ENCODE measurements at places on chromosomes 1 and 21.

GRCh38 chr1:44225761-44226160, 12.5 kb downstream of the DMAP1 start:
- DNase-seq, result no peak

GRCh38 chr21:29130270-29130969, at the start of gene MAP3K7CL:
MAP3K7CL (plus strand) TSS chr21:29130644; CDS start chr21:29133345, 2,701 bp downstream.
- DNase-seq, result no peak

DNA sequence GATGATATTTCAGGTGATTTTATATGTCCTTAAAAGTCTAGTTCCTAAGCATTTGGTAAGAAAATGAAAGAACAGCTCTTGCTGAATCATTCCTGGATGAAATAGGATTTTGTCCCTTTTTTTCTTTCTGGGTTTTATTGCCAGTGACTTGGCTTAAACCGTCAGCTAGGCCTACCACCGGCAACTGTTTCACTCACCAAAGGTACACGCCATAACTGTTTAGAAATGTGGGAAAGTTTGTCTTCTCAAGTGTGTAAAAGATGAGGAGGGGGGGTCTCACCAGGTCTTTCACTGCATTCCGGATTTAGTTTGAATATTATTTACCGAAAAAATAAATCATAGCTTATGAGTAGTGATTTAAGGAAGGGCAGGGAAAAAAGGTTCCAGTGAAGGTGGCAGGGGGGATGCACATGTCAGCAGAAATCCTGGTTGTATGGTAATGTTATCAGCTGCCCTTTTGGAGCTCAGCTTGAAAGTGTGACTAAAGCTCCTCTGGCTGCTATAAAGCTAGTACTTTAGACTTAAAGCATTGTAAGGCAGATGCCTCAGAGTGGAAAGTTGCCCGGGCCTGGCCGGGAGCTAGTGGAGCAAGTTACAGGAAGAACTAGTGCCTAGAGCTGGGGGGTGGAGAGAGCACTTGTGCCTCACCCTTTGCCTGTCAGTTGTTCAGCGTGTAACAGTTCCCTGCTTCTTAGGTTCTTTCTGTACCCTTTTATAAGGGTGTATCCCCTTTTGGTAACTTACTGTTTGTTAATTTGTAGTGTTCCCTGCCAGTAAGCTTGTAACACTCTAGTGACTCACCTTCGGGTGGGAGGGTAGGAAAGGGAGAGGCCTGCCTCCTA, 3.1 kb downstream of the ATP1A1 start:
- DNase-seq, result no peak

GRCh38 chr1:194833111-194833510, 1646.7 kb upstream of the B3GALT2 start:
- no peak for DNase-seq

- no peak for DNase-seq
These were observed 24.4 kb downstream of the MCOLN2 start for GRCh38 chr1:84972377-84972987.

- no peak for DNase-seq
These were observed 85.9 kb downstream of the PTPRU start for GRCh38 chr1:29322147-29322694.

GRCh38 chr1:14614341-14614740, 15.9 kb downstream of the KAZN start:
- DNase-seq, result no peak

DNA sequence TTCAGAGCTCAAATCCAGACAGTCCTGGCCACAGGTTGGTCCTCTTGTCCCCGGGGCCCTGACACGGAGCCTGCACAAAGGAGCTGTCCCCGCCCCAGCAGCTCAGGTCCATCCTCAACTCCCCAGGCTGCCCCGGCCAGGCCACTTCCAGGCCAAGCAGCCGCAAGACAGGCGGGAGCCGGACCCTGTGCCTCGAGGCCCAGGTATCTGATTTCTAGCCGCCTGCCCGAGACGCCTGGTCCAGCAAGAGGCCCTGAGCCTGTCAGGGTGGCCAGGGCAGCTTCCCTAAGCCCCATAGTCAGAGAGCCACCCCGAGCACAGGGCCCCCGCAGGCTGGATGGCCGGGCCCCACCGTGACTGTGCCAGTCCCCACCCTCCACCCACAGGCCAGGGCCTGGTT, 165.3 kb downstream of the PRDM16 start:
- no peak for DNase-seq

DNA sequence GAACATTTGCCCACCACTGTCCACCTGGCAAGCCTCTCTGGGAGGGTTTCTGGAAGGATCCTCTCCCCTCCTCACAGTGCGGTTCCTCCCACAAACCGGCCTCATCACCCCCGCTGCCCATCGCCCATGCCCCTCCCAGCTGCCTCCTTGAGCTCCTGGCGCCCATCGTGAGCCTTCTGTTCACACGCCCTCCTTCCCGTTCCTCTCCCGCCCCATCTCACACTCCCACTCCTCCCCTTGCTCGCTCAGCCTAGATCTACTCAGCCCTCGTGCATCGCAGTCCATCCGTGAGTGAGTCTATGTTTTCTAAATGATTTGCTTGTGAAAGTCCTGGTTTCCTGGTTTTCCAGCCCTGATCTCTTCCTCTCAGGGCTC, 119.1 kb upstream of the C1orf174 start:
- no peak for DNase-seq

DNA sequence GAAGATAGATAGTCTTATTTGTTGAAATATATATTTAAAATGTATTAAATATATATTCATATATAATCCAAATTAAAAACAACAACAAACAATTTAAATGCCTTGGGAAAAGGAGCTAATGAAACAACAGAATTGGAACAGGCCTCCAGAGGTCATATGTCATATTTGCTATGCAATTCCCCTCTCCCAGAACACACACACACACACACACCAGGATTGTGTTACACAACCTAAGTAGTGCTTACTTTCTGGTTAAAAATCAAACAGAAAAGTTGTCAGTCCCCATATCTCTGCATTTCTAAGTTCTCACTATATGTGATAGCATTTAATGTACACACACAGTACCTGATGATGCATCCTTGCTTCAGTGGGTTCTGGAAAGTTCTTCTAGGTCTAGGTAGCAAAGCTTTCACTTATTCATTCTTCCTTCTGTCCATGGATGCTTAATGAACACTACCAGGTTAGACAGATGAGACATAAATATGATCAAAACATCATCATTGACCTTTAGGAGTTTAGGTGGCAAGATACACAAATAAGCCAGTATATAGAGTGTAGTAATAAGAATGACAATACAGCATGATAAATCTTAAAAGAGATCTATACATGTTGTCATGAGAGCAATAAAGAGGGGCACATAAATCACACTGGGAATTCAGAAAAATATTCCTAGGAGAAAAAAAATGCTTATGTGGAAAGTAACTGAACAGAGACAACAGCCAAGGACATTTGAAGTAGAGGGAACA, 662.8 kb downstream of the PTPRC start:
- no peak for DNase-seq

DNA sequence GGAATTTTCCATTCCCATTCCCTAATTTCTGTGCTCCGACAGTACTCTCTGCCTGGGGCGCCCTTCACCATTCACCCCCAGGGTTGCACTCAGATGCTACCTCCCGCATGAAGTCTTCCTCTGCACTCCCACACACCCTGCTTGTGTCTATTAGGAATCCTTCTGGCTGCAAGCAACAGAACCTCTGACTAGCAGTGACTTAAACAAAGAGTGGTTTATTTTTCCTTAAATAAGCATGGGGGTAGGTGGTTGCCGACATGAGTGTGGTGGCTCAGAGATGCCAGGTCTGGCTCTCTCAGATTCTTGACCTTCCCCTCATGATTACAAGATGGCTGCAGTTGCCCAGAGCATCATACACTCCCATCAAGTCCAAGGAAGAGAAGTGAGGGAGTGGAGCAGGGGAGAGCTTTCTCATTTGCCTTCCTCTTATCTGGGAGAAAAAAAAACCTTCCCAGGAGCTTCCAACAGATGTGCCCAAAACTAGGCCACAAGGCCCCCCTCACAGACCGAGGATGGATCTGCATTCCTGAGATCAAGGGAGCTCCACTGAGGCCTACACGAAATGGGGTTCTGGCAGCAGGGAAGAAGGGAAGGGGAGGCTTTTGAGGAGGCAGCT, 49.6 kb upstream of the LBR start:
- no peak for DNase-seq

DNA sequence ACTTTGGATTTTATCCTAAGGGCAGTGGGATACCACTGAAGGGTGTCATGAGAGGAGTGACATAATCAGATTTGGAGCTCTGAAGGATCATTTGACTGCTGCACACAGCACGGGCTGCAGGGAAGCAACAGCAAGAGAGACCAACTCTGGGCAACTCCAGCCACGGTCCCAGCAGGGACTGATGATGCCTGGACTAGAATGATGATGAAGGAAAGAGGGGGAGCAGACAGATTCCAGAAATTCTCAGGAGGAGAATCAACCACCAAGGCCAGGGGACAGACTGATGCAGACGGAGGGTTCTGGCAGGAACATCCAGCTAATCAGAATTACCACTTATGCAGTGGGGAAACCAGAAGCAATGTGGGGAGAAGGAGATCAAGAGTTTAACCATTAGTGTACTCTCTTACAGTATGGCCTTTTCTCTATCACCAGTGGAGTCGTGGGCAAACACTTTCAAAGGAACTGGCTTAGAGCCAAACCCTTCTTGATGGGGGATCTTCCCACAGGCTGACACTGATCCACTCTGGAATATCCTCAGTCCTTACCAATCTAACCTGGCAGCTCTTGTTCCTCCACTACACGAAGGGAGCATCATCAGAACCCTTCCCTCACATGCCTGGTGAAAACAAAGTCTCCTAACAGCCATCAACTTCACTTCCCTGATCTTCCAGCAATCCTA, 3.3 kb downstream of the URB1 start:
- no peak for DNase-seq

DNA sequence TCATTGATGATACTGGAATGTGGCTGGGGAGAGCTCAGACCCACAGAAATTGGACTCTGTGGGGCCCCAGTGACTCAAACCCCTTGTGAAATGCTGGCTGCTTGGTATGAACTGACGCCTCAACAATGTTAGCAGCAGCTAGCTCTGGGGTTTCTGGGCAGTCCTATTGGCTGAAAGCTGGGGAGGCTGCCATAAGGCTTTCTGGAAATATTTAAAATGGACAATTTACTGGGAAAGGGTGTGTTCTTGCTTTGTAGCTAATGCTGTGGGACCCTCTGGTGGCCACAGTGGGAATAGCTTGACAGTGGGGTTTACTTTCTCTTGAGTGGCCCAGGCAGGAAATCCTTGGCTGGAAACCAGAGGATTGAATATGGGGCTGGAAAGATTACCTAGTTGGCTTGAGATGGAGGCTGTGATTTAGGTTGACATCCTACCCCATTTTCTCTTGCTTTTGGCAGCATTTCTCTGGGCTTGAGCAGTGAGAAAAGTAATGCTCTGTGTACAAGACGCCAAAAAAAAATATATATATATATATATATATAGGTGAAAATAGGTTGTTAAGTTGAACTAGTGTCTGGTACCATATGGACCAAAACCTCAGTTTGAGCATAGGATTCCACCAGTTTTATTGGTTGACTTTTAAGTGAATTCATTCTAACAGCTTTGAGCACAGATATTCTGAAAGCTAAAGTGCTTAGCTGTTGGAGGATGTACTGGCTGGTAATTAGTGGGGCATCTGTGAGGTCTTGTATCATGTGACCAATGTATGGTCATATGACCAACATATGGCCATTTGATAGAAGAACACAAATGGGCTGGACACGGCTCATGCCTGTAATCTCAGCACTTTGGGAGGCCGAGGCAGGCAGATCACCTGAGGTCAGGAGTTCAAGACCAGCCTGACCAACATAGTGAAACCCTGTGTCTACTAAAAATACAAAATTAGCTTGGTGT, 8.2 kb upstream of the S100A10 start:
- peak; percentile 83 for DNase-seq

- no peak for DNase-seq
These were observed 58.9 kb downstream of the DDX20 start for GRCh38 chr1:111814642-111815041.

GRCh38 chr1:82762829-82763532, 962.2 kb downstream of the ADGRL2 start:
- no peak for DNase-seq

DNA sequence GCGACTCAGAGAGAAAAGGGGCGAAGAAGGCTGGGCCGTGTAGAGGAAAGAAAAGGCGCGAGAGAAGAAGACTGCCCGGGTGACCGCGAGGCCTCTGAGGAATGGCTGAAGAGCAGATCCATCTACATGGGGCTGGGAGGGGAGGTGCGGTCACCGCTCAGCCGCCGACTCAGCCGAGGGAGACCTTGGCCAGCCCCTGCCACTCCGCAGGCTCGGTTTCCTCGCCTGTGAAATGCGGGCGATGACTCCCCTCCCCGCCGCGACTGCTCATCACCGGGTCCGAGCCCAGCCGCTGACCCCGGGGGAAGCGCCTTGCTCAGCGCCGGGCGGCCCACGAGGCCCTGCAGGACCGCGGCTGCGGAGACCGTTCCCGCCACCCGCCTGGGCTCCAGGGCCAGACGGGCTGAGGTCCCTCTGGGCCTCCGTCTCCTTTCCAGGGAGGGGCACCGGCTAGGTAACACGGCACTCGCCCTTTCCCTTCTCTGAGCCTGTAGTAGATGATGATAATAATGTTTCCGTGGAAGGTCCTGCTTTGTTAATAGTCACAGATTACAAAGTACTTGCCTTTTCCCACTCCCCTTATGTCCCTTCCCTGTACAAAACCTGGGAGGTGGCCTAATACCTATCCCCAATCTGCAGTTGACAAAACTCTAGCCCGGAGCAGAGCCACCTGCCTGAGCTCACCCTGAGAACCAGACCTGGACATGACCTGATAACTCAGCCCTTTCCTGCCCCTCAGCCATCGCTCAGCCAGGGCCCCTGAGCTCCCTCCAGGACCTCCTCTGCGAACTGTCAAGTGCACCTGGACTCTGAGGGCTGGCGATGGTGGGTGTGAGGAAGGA, 1.6 kb upstream of the BSND start:
- DNase-seq, result no peak

- no peak for DNase-seq
These were observed 7.1 kb downstream of the KIF26B start for GRCh38 chr1:245161866-245162265.

Measured in right lung (tissue), 10 donors.